Occipital lobe (tissue), 3 donors: ENCODE measurements at places on chromosomes 11 and 22.

- DNase-seq, result no peak
Measured at GRCh38 chr11:129865701-129866100, 29.7 kb downstream of the NFRKB start.

GRCh38 chr11:77150836-77151235 is 22.8 kb downstream of the MYO7A start:
- no peak for DNase-seq

DNA sequence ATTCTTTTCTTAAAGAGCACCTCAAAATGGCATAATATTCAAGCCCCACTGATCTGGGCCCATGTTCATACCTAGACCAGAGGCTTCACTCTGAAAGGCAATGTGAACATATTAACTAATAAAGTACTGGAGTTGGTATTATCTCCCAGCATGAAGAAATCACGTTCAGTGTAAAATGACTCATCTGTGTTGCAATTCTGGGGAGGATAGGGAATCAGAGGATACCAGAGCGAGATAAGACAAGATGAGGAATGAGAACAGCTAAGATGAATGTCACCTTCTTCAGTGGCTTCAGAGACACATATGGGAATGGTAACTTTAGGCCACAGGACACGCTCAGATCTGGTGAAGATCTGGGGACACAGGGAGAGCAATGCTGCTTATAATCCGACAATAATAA is 121.1 kb downstream of the NTM start:
- no peak for DNase-seq

- DNase-seq, result peak; percentile 27
Measured at GRCh38 chr11:109865548-109866186, 227.5 kb upstream of the ZC3H12C start.

DNA sequence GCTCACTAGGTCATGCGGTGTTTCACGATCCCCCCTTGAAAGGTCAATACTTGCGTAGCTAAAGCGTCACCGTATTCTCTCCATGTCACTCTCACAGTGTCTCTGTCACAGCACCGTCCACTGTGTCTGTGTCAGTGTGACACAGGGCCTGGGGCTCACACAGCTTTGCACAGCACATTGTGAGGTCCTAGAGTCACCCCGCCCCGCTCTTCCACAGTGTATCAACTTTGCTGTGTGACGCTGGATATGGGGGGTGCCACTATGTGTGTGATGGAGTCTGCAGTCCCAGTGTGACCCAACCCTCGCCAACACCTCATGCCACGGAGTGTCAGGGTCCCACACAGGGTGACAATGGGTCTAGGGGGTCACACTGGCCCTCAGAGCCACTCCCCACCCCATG is 583 bp downstream of the P4HA3 start:
- DNase-seq, result no peak

DNA sequence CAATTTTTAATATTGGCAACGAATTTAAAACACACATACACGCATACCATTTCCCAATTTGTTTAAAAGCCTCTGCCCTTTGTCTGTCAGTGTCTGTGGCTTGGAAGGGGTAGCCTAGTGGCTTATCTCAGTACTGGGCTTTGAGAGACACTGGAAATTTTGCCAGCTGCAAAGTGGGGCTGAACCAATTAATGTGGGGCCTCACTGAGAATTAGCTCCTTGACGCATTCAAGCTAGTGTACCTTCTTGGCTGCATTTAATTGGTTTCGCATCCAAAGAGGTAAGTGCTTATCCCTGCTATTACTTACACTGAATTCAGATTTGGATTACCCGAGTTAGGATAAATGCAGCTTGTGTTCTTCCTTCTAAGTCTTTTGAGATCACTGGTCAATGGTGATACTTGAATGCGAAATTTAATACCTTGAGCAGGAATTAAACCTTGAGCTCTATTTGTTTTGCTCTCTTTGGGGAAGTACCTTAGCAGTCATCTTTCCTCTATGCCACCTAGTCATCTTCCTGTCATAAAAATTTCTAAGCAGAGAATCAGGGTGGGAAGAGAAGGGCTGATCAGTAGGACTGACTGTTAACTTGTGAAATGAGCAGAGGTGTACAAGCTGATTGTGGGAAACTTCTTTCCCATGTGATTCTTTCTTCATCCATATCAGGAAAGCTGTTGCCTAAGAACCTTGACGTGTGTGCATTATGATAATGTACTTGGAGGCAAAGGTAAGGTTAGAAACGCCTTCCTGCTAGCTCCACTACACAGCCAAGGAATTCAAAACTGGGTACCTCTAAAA is 187.7 kb upstream of the E2F8 start:
- no peak for DNase-seq

DNA sequence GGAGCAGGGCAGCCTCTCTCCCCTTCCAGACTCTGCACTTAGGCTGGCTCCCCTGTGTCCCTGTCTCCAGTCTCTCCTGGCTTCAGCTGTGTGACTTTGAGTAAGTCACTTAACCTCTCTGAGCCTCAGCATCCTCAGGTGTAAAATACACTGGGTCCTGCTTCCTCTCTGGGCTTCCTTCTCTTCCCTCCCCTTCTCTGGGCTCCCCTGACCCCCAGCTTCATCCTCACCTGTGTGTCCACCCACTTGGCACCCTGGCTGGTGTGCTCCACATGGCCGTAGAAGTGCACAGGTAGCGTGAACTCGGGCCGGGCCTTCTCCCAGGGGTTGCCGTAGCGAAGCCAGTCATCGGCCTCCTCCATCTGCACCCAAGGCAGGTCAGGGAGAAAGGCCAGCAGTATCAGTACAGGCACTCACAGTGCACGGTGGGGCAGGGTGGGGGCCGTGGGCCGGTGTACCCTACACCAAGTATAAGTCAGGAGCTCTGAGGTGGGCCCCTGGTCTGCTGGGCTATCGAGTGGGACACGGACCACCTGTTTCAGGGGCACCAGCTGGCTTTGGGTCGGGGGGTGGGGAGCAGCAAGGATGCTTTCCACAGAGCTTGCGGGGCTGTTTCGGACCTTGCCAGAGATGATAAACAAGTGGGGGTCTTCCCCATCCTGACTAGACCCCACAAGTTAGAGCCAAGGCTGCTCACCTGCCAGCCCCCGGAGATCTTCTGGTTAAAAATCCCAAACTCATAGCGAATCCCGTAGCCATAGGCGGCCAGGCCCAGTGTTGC is 2.0 kb downstream of the PYGM start:
- no peak for DNase-seq

- DNase-seq, result no peak
Measured at GRCh38 chr11:28696591-28696990, 588.4 kb downstream of the METTL15 start.

- no peak for DNase-seq
Measured at GRCh38 chr11:45468267-45468856, 182.2 kb upstream of the SYT13 start.

- no peak for DNase-seq
Measured at GRCh38 chr11:36617543-36618362, 19.7 kb upstream of the RAG2 start.

DNA sequence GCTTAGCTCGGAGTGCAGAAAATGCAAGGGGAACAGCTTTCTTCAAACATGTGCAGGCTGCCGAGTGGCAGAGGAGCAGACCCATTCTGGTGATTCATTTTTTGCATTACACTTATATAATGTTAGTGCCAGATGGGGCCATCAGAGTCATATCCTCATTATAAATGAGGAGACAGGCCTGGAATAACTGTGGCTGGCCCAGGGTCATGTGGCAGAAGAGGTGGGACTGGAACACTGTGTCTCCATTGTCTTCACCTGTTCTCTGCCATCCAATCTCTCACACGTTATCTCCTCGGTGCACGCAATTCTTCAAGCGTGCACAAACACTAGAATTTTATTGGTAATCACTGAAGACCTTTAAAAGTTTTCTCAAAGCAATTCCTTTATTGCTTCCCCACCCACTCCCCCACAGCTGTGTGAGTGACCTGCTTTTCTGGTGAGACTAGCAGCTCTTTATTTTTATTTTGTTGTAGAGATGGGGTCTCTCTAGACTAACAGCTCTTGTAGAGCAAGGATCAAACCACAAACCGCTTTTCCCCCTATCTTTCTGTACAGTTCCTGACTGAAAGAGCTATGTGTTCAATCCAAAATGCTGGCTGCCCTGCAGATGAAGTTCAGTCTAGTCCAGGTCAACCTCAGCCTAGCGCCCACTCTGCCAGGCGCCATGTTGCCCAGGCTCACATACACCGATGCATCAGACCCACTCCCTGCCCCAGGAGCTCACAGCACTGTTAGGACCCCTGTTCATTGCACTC is 75.3 kb downstream of the ST3GAL4 start:
- DNase-seq, result no peak

GRCh38 chr11:86978756-86979608 is 23.8 kb upstream of the FZD4 start:
- DNase-seq, result no peak

- DNase-seq, result no peak
Measured at GRCh38 chr11:63177872-63178271, 33.9 kb upstream of the SLC22A24 start.
